Thoracic aorta (tissue), 2 donors: ENCODE measurements at places on chromosomes 16 and 17. TPM values are rescaled to one million over a fixed set of nuclear protein-coding genes. Genes with fewer than 3 reads are reported as not detected.

HBZ gene
- not detected for total RNA-seq

CCDC200 gene
- total RNA-seq = not detected

FOXC2 gene
- 54.5 TPM for total RNA-seq

RCVRN gene
- not detected for total RNA-seq

SSTR5 gene
- total RNA-seq = 3.8 TPM

STAT3 gene
- 217 TPM for total RNA-seq

PRSS36 gene
- 14.8 TPM for total RNA-seq

MYH10 gene
- total RNA-seq = 1,436 TPM

MEOX1 gene
- total RNA-seq = 3.0 TPM

- H3K4me3 ChIP-seq = no peak overlapping the region
- no peaks in the 10 kb centered on the region for H3K36me3 ChIP-seq
- H3K27me3 ChIP-seq = no peaks in the 10 kb centered on the region
These were observed 142.0 kb upstream of the CORO6 start for GRCh38 chr17:29764748-29765147.

DNA sequence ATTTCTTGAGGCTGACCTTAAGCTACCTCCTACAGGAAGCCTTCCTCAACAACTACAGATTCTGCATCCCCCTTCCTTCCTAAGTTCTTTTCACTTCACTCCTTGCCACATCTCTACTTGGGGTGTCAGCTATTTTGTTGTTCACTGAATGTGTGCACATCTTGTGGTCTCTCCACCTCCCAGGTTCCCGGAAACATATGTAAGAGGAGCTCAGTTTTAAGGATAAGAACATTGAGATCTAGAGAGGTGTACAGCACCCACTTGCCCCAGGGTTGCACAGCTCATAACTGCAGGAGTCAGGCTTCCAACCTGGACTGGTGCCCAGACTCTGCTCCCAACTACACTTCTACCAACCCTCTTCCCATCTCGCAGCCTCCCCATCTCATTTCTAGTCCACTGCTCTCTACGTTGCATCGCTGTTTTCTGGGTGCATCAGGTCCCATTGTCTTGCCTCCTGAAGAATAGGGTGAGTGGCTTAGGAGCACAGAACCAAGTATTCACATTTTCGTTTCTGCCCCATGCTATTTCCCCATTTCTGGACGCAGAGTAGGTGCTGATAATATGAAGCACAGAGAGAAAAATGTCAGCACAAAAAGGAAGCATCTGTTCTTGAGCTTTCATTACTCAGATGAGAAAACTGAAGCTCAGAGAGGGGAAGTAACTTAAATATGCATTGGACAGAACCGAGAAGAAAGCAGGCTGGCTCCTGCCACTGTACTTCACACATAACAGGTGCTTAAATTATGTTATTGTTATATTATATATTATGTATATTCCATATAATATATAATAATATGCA lies 292.0 kb upstream of the CCL2 start:
- DNase-seq = no peak
- no peak overlapping the region for H3K27ac ChIP-seq
- H3K27me3 ChIP-seq = no peaks in the 10 kb centered on the region
- no peaks in the 10 kb centered on the region for H3K4me1 ChIP-seq

DNA sequence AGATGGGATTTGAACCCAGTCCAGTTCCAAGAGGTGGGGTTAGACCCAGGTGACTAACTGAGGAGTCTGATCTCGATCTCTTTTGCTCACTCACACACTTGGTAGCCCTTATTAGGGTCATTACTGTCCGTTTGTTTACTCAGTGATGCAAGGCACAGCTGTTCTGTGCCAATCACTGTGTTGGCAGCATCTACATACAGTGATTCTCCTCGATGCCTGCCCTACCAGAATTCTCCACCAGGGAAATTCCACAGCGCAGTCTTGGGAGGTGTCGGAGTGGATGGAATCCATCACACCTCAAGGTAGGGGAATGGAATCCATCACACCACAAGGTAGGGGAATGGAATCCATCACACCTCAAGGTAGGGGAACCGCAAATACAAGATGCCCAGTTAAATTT lies 279.6 kb downstream of the MAF start:
- H3K36me3 ChIP-seq = no peaks in the 10 kb centered on the region
- DNase-seq = no peak
- H3K4me3 ChIP-seq = no peak overlapping the region
- no peak overlapping the region for H3K27ac ChIP-seq
- H3K4me1 ChIP-seq = no peaks in the 10 kb centered on the region

GRCh38 chr16:27430923-27431484 lies 29.0 kb downstream of the IL21R start:
- H3K4me3 ChIP-seq = no peak overlapping the region
- DNase-seq = no peak
- H3K4me1 ChIP-seq = no peaks in the 10 kb centered on the region

GRCh38 chr16:86391984-86392383 lies 118.3 kb upstream of the FOXF1 start:
- DNase-seq = no peak
- H3K4me3 ChIP-seq = no peak overlapping the region
- no peaks in the 10 kb centered on the region for H3K4me1 ChIP-seq

DNA sequence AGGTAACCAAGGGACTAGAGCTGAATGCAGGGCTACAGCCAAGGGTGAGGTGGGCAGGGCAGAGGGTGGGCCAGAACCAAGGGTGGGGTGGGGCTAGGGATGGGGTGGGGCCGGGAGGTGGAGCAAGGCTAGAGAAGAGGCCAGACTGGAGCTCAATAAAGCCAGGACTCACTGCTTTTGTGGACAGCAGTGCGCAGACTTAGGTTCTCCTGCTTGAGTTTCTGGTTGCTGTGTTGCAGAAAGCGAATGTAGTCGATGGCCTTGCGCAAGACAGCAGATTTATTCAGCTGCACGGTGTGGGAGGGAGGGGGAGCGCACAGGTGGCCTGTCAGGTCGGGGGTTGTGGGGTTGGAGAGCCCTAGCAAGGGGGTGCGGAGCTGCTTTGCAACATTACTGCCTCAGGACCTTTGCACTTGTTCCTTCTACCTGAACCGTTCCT lies 18.7 kb downstream of the SREBF1 start:
- no peak for DNase-seq
- H3K4me3 ChIP-seq = no peak overlapping the region
- peaks cover 10% of the 10 kb centered on the region for H3K36me3 ChIP-seq

DNA sequence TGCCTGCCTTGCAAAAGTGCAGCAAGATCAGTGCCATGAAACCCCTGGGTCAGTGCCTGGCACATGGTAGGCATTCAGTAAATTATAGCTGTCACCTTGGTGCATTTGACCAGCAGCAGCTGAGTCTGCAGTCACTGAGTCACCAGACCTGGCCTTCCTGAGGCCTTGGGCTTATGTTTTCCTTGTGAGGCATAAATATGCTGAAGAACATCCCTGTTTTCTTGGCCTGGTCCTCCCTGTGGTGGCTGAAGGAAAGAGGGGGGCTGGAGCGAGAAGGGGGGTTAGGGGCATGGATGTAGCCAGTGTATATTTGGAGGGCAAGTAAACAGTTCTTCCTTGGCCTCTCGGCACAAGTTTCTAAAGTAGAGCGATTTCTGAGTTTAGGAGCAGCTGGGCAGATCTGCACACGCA lies 26.5 kb downstream of the EPN2 start:
- H3K27ac ChIP-seq = peak overlapping the region; percentile 80
- H3K36me3 ChIP-seq = no peaks in the 10 kb centered on the region
- peaks cover 40% of the 10 kb centered on the region for H3K4me1 ChIP-seq
- DNase-seq = peak; percentile 47
- peak overlapping the region; percentile 14 for H3K4me3 ChIP-seq

DNA sequence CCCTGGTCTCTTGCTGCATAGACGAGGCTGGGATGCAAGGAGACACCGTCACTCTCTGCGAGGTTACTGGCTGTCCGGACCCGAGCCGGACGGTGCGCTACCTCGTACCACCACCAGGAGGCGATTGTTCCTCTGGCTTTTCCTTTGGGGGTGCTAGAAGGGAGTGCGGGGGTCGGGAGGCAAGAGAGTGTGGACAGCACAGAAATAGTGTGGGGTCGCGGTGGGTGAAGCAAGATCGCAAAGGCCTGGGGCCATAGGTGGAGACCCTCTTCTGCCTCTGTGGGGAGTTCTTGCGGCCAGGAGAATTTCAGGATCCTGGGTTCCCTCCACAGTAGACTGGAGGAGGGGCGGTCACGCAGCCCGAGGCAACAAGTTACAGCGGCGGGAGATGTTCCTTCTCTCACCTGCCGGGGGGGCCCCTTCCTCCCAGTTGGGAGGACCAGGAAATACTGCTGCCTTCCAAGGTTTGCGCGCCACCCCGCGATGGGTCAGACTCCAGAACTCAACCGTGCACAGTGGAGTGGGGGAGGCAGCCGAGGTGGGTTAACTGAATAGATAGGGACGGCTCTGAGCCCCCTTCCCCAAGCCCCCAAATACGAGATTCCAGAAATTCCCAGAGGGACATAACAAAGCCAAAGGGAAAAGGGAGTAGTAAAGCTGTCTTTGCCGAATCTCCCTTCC lies 6.9 kb downstream of the PHOSPHO1 start:
- H3K4me3 ChIP-seq = peak overlapping the region; percentile 53
- peaks cover 19% of the 10 kb centered on the region for H3K4me1 ChIP-seq
- peaks cover 6% of the 10 kb centered on the region for H3K27me3 ChIP-seq
- no peak overlapping the region for H3K27ac ChIP-seq

DNA sequence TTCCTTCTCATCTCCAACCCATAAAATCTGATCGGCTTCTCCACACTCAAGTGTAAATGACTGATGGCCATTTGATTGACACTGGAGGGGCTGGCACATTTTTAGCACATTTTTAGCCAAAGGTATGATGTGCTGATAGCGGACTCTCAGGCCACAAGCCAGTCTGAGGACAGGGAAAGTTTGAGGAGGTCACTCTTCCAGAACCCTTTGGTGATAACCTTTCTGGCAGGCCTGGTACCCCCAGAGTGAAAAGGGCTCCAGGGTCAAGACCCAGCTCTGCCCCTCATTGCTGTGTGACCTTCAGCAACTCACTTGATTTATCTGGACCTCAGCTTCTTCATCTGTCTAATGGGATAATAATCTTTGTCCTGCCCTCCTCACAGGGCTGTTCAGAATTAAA lies 1.7 kb upstream of the NLRC5 start:
- no peaks in the 10 kb centered on the region for H3K36me3 ChIP-seq
- H3K27ac ChIP-seq = no peak overlapping the region
- DNase-seq = no peak

- peak overlapping the region; percentile 12 for H3K4me3 ChIP-seq
- H3K27me3 ChIP-seq = no peaks in the 10 kb centered on the region
- peaks cover 10% of the 10 kb centered on the region for H3K4me1 ChIP-seq
- no peak overlapping the region for H3K27ac ChIP-seq
- no peak for DNase-seq
These were observed 372.7 kb upstream of the ZFHX3 start for GRCh38 chr16:73420676-73421075.
